ENCODE measurements at places on chromosomes 5 and 9.

DNA sequence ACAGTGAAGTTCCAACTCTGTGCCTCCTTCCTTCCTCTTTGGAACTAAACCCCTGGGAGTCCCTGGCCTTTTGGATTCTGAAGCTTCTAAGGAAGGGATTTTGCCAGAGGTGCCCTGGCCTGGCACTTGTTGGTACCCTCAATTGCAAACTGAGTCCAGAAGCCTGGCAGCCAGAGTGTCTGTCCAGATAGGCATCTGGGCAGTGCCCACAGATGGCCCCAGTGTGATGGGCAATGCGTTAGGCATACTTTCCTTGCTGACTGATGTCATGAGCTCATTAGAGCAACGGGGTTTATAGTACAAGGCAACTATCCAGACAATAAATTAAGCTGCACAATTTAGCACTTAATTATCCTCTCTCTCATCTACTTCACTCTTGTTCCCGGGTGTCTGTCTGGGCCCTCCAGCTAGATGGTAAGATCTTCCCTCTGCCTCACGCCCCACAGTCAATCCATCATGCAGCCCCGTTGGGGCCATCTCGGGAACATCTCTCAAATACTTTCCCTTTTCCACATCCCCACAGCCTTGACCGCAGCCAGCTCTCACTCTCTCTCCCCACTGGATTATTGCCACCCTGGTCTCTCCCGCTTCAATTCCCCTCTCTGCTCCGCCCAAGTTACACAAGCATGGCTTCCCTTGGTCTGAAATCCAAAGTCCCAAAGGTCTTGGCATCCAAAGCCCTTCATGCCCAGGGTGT lies 157.5 kb upstream of the SMIM23 start:
- DNase-seq: no peak

- no peak for DNase-seq
Observed at GRCh38 chr9:70607926-70608325, 193.5 kb upstream of the KLF9 start.

DNA sequence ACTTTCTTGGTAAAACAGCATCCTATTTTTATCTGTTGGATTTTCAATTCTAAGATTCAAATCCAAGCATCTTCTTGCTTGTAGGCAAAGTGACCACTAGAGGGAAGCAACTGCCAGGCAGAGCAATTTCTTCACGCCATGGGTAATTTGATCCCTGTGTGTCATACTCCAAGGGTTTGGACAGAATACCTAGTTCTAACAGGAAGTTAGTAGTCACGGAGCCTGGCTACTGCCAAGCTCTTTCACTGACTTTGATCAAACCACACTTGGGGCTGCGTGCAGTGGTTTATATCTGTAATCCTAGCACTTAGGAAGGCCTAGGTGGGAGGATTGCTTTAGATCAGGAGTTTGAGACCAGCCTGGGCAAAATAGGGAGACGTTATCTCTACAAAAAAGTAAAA lies 473.6 kb upstream of the TNC start:
- no peak for DNase-seq

DNA sequence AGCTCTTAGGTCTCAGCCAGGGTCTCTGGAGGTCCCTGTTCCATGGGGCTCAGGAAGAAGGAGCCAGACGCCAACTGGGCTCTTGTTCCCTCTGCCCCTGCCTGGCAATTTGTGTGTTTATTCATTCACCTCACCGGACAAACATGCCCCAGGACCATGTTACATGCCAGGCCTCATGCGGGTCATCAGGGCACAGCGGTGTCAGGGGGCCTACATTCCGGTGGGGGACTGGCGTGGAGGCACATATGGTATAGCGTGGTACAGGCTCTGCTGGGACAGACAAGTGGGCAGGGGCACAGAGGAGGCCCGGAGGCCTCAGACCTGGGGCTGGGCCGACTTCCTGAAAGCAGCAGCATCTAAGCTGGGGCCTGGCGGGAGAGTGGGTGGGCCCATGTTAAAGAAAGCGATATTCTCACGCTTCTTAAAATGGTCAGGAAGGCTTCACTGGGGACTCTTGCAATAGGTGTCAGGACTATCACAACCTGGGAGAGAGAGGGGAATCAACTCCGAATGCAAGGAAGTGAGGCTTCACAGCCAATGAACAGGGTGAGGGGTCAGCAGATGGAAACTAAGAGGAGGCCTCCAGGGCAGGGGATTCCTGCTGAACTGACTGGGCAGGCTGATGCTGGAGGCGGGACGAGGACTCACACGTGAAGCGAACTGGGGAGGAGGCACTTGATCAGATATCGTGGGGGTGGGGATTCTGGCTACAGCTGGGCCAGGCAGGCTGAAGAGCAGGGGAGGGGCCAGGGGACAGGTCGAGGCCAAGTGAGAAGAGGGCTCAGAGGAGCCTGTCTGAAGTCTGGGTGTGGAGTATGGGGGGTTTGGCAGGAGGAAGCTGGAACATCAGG lies 41.9 kb downstream of the NCS1 start:
- DNase-seq: no peak

- no peak for DNase-seq
Observed at GRCh38 chr5:151075698-151076331, 5.0 kb downstream of the TNIP1 start.

DNA sequence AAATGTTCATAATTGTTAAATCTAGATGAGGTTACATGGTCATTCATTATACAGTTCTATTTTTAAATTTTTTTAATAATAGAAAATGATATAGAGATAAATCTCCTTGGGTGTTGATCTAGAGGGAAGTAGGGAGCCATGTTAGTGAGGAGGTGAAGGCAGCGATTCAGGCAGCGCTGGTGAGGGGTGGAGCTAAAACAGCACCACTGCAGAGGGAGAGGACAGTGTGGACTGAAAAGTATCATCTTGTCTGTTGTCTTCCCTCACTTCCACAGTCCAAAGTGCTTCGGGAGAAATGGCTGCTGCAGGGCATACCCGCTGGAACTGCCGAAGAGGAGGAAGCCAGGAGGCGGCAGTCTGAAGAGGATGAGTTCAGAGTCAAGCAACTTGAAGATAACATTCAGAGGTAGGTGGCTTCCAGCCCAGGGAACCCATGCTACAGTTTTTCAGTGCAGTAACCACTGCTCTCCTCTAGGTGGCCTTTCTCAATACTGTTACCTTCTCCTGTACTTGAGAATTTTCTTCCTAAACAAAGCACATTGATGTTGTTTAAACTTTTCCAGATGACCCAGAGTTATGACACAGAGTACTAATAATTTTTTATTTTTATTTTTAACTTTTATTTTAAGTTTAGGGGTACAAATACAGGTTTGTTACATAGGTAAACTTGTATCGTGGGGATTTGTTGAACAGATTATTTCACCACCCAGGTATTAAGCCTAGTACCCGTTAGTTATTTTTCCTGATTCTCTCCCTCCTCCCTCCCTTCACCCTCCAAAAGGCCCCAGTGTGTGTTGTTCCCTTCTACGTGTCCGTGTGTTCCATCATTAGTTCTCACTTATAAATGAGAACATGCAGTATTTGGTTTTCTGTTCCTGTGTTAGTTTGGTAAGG lies 100.5 kb downstream of the PALM2AKAP2 start:
- no peak for DNase-seq

DNA sequence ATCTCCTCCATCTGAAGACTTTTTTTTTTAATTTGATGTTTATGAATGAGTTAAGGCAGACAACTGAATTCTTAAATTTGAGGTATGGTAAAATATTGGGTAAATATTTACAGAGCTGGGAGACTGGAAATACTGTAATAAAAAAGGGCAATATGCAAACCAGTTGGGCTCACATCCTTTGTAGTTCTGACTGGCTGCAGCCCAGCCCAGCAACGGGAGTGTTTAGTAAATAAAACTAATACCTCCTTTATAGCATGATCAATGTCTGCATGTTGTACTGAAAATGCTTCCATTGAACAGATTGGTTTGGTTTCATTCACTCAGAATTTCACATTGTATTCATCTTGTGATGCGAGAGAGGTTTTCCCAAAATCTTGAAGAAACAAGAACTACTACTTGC lies 365.0 kb downstream of the DMRT2 start:
- DNase-seq: no peak

- no peak for DNase-seq
Observed at GRCh38 chr5:127963931-127964330, 119.6 kb upstream of the SLC12A2 start.

DNA sequence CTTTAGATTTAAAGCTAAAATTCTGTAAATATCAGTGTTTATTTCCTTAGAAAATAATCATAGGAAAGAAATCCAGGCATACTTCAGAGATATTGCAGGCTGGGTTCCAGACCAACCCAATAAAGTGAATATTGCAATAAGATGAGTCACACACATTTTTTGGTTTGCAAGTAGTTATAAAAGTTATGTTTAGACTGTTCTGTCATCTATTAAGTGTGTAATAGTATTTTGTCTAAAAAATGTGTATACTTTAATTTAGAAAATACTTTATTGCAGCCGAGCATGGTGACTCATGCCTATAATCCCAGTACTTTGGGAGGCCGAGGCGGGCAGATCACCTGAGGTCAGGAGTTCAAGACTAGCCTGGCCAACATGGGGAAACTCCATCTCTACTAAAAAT lies 6.9 kb upstream of the RIC1 start:
- no peak for DNase-seq

DNA sequence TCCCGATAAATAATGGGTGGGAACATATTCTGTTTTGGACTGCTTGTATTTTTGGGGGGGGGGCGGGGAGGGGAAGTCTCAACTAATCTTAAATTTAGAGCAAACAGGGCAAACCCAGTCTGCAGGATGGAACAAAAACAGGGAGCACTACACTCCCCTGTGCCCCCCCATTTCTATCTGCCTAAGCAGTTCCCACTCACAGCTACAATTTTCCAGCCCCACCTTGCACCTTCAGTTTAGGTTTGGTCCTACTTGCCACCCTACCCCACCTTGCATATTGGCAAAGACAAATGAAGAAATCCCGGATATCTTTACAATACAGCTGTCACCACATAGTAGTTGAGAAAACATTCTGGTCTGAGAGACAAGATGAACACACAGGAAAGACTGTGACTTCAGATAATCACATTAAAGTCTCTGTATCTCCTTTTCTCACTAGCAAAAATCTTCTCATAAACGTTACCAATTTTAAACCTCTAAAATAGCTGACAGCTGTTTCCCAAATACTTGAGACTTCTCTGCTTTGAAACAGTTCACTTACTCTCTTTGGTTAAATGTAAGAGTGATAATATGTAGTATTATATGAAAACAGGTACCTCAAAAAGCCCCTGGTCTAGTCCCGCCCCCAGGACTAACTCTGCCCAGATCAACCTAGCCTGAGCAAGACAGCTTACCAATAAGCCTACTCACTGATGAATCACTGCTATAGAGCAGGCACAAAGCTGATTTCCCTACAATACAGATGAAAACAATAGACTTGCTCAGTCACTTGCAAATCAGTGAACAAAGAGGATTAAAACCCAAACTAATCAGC lies 5.2 kb upstream of the RAPGEF6 start:
- no peak for DNase-seq

GRCh38 chr9:7147121-7148090 lies 389.6 kb downstream of the KDM4C start:
- DNase-seq: peak; percentile 38

GRCh38 chr5:81482595-81482994 lies 88.7 kb upstream of the ACOT12 start:
- DNase-seq: no peak

GRCh38 chr9:129273136-129273895 lies 95.3 kb upstream of the IER5L start:
- no peak for DNase-seq

DNA sequence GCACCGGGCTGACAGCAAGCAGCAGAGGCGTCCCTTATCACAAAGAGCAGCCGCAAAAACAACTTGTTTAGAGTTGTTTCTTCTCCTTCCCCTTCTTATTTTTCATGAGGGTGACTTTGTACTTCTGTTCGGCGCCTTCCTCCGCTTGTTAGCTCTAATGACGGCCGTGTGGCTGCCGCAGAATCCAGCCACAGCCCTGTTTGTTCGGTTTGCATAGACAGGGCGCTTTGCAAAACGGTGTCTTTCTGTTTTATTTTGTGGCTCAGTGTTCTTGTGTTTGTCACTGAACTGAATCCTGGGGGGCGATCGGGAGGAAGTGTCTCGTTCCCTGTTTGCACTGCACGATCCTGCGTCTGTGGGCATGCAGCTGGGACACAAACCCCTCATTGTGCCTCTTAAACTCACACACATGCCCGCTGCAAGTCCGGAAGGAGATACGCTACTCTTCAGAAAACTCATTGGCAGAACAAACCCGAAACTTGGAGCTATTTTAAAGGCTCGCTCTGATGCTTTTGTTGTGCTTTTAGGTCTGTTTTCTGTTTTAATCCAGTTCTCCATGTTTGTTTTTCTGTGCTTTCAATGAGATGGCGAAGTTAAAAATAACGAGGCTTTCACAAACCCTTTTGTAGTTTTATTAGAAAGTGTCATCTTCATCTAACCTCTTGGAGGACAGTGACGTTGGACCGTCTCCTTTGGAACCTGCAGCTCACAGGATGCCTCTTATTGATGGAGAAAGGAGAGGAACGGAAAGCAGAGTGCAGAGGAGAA lies 213.9 kb downstream of the IRX2 start:
- DNase-seq: no peak

GRCh38 chr5:14234204-14234603 lies 91.1 kb downstream of the TRIO start:
- DNase-seq: no peak

- DNase-seq: no peak
Observed at GRCh38 chr5:135242866-135243555, 156.0 kb downstream of the MACROH2A1 start.

GRCh38 chr9:116008278-116008677 lies 145.3 kb upstream of the PAPPA start:
- DNase-seq: no peak

- DNase-seq: no peak
Observed at GRCh38 chr5:19169426-19169825, 818.6 kb downstream of the CDH18 start.

- DNase-seq: no peak
Observed at GRCh38 chr5:146699138-146699537, 179.4 kb downstream of the PPP2R2B start.

DNA sequence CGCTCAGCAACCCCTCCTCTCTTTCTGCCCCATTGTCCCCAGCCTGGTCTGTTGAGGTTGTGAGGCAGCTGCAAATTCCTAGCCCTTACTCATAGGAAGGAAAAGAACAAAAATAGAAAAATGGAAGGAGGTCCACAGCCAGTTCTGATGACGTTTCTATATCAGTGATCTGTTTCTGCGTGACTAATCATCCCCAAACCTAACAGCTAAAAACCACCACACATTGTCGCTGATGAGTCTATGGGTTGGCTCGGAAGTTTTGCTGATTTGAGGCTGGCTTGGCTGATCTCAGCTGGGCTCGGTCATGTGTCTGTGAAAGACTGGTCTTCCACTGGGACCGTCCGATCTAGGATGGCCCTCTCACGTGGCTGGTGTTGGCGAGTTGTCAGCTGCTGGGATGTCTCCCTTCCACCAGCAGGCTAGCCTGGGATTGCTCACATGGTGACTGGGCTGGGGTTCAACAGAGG lies 200.6 kb upstream of the ZNF618 start:
- no peak for DNase-seq

GRCh38 chr9:117777823-117778222 lies 73.6 kb downstream of the TLR4 start:
- no peak for DNase-seq

DNA sequence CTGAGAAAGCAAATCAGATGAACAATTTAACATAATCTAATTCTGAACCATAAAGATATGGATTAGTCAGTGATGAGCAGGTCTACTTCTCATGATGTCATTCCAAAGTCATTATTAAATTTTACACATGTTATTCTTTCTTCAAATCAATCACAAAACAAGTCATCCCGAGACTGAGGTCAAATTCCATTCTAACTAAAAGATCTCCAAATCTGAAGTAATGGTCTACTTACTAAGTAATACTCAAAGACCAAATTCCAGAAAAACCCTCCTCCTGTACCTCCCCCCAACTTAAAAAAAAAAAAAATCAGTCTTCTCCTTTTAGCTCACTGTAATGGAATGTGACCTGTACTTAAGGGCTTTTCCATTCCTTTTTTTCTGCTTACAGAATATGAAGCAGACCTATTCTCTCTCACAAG lies 4.7 kb downstream of the PFDN1 start:
- no peak for DNase-seq
